ENCODE measurements at places on chromosomes 12 and 14.

- DNase-seq = peak; percentile 7
Measured at GRCh38 chr12:42332301-42333285, 6.6 kb downstream of the PPHLN1 start.

GRCh38 chr14:40221428-40221827 lies 789.2 kb upstream of the FBXO33 start:
- DNase-seq = no peak

- no peak for DNase-seq
Measured at GRCh38 chr12:58745348-58746125, 174.8 kb downstream of the LRIG3 start.

GRCh38 chr12:105026411-105026810 lies 40.3 kb downstream of the NOPCHAP1 start:
- DNase-seq = no peak

GRCh38 chr14:25026476-25027137 lies 23.3 kb downstream of the STXBP6 start:
- DNase-seq = no peak

GRCh38 chr14:22713631-22713950 lies 52.9 kb upstream of the OXA1L start:
- no peak for DNase-seq

DNA sequence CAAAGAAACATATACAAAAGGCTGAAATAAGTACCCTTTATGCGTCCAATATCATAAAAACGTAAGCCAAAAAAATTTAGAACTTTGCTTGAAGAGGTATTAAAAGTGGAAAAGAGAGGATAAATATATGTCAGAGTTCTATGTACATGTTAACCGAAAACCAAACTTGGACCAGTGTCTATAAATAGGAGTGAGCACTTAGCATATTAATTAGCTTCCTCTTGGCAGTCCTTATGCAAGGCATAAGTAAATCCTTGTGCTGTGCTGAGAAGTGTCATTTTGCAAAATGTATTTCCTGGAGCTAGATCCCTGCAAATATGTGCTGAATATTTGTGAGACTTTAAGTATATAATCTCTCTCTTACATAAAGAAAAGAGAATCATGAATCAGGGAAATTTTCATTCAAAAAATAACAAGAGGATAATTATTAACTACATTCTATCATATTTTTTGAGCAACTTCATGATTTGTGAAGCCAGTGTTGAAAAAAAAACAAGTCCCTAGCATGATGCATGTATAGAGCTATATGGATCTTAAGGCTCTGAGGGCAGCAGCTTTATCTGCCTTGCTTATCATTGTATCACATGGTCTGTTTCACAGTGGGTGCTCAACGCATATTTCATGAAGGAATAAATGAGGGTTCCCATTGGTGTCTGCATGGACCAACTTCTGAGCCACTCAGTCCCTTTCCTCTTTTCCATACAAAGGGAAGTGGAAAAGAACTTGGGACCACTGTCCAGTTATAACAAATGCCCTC lies 326.1 kb downstream of the PDZRN4 start:
- no peak for DNase-seq

GRCh38 chr14:76810953-76811400 lies 1.7 kb downstream of the ANGEL1 start:
- DNase-seq = peak; percentile 19

GRCh38 chr14:100645196-100645981 lies 58.2 kb upstream of the BEGAIN start:
- DNase-seq = no peak

DNA sequence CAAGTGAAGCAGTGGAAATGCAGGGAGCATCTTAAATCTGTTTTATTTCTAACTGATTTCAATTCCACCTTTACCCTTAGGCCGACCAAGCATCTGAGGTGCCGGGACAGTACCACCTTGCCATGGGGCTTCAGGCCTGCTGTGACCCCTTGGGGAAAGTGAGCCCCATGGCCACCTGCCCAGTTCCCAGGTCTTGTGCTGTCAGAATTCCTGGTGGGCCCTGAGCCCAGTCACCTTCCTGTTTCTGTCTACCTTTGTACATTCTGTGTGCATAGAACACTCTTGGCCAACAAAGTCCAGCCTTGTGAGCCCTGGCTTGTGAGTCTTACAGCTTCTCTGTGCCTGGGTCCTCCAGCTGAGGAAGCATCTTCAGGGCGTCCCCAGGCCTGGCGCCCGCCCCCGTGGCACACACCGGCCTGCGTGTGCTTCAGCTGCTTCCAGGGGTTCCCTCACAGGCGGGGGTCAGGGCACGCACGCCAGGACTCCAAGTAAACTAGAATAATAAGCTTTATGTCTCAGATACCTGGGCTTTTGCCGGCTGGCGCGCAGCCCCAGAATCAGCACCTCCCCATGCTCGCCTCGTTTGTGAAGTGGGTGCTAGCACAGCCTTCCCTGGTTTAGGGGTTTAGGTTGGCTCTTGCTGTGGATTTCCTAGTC lies 10.3 kb downstream of the ZFYVE21 start:
- DNase-seq = no peak

GRCh38 chr14:86673523-86673969 lies 1143.6 kb downstream of the FLRT2 start:
- DNase-seq = no peak

Data from GM04503 (cell line).